ENCODE measurements at places on chromosomes 6 and 20.

DNA sequence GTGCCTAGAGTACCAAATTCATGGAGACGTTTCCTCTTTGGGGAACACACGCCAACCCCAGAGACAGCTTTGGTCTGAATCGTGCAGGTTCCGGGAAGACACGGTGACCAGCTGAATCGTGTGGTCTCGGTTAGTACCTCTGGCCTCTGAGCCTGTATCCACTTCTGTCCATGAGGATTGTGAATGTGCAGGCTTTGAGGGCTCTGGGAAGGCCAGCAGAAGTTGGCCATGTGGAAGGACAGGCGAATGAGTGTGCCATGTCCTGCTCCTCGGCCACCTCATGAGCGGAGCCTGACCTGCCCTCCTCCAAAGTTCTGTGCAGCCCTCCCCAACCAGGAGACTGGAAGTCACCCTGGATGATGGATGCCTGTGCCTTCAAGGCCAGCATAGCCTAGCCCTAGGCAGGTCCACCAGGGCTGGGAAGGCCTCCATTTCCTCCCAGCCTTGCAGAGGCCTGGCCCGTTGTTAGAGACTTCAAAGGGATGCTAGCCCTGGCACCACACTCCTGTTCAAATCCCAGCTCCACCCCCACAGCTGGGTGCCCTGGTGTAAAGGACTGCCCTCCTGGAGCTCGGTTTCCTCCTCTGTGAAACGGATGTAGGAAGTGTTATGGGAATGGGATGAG, 1.7 kb upstream of the TMEM74B start:
- no peak for DNase-seq

- no peak for DNase-seq
Measured at GRCh38 chr20:53493311-53493857, 100.3 kb downstream of the ZNF217 start.

DNA sequence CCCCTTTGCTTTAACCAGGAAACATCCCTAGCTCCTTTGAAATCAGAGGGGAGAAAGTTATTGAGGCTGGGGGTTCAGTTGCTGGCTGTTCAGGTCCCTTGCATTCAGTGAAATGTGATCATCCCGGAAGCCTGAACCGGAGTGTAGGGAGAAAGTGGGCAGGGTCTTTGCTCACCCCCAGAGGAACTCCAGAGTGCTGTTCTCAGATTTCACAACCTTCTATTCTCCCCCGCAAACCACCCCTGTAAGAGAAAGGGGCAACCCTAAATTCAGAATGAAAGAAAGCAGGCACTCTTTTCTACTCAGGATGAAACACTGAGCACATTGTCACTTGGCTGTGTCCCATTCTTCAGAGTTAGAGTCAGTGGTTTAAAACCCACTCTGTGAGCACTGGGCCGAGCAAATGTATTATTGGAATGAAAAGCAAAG, 139.8 kb downstream of the KHDC1L start:
- no peak for DNase-seq

DNA sequence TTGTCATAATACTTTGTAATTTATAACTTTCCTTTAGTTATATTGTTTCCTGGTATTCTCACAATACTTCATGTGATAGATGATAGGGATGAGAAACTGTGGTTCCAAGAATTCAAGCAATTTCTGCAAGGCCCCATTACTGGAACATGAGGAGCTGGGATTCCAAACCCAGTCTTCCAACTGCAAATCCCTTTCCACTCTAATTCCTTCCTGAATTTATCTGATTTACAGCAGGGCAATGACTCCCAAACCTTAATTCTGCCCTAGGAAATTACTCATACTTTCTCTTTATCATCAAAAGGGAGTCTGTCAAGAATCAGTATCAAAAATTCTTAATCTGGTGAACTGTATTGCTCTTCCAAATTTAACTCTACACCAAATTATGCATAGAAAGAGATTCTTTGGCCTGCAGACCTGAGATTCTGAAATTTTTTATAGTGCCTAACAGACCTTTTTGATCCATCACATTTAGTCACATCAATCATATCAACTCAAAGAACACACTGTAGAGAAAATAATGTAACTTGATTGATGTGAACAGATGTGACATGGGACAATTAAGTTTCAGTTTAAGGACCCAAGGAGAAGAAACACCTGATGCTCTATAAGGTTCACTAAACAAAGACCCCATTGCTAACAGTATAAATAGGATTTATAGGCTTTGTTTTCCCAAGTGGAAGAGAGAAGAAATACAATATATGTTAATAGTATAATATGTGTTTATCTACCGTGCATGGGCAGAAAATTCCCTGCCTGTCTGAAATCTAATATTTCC, 41.5 kb upstream of the GJA1 start:
- DNase-seq, result no peak

DNA sequence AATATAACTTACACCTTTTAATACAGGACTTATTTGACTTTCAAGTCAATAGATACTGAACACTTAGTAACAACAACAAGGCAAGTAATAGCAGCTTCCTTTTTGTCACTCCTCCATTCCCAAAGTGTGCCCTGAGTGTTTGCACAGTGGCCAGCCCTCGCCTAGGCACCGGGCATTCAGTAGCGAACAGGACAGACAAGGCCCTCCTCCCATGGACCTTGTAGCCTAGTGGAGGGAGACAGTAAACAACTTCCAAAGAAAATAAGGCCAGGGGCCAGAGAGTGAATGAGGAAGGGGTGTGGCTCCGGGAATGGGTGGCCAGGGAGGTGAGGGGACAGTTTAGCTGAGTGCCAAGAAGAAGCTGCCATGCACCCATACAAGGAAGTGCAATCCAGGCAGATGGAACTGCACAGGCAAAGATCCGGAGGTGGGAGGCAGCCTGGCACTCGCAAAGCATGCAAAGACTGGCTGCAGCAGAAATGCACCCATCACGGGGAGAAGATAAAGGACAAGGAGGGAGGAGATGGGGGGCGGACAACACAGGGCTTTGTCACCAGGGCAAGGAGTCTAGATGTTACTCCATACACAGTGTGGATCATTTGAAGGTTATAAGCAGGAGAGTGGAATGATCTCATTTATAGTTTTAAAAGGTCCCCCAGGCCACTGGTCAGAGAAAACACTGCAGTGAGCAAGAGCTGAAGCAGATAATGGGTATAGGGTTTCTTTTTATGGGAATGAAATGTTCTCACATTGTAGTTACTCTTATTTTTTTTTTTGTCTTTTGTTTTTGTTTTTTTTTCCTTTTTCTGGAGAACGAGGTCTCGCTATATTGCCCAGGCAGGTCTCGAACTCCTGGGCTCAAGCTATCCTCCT, 32.2 kb downstream of the ATP9A start:
- DNase-seq, result no peak
